ENCODE measurements at places on chromosomes 1 and 21. TPM values are rescaled to one million over a fixed set of nuclear protein-coding genes. Genes with fewer than 3 reads are reported as not detected.

Gene PTGFRN
- 52.8 TPM for total RNA-seq

Gene APCS
- total RNA-seq: not detected

- no peak for DNase-seq
Measured at GRCh38 chr1:237983496-237983895, 92.8 kb upstream of the ZP4 start.

- no peak for DNase-seq
Measured at GRCh38 chr1:19613171-19613703, 30.9 kb upstream of the NBL1 start.

- no peak for DNase-seq
Measured at GRCh38 chr1:205447457-205448341, 8.1 kb downstream of the BLACAT1 start.

Gene RNU1-2
- total RNA-seq: 19,908 TPM

Gene CDK11B
- total RNA-seq: 16.5 TPM

DNA sequence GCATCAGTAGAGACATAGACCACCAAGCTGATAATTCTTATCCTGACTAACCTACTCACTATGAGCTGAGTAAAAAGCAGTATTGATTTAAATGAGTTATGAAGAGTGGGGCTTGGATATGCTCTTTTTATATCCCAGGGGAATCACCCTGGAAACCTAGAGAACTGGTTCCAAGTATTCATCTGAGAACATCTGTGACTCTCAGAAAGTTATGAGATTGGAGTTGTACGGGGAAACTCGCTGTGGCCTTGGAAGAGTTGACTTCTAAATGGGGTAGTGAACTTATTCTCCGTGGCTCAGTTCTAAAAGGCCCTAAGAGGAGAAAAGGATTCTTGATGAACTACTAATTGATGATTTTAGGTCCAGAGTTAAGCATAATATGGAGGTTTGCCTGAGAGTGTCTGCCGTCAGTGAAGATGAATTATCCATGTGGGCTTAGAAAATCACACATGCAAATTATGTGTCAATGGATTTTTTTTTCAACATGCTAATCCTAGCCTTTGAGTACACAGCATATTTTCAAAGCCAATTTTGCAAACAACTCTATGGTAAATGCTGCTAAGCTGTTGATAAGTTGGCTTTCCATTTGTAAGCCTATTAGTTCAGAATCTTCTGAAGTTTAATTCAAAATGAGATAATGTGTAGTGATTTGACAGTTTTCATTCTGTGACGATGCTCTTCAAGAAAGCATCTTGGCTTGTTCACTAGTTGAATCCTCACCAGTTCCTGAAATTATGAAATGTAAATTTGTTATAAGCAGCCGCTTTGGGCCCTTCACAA is 122.7 kb downstream of the FGGY start:
- no peak for DNase-seq

DNA sequence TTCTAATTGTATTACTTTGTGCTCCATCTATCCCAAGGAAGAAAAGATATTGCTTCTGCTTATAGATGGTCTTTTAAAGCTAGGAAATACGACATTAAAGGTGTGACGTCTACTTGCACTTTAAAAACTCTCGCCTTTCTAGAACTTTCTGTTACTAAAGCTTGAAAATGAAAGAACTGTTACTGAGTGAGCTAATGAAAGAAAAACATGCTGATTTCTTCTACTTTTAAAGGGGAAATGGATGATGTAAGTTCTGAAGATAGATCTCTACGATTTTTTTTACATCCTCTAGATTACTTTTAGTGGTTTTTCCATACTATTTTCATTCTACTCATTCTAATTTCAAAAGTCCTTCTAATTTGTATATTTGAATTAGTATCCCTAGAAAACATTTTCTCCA is 387.5 kb downstream of the USP25 start:
- no peak for DNase-seq

Measured in vagina (tissue), 2 donors.